ENCODE measurements at places on chromosomes 3 and 15. TPM values are rescaled to one million over a fixed set of nuclear protein-coding genes. Genes with fewer than 3 reads are reported as not detected.
A peak's percentile ranks its signal among the peaks of the same experiment; 100 is the strongest.

GRCh38 chr3:71652781-71653413 is 69.4 kb upstream of the FOXP1 start:
- DNase-seq = peak; percentile 72

DNA sequence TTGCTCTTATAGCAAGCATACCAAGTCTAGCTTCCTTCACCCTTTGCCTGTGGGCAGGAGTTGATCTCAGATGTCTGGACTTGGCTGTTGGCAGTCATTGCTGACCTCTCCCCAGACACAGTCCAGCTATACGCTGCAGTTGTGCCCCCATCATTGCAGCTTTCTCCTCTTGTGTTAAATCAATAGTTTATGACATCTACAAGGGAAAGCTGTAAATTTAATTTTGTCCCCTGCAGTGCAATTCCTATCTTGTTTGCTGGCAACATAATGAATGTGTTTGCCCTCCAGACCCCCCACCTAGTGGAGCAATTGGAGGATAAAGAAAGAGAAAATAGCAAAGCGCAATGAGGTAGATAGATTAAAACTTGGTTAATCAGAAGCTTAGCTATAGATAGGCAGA is 280.2 kb downstream of the LSAMP start:
- DNase-seq = no peak

DNA sequence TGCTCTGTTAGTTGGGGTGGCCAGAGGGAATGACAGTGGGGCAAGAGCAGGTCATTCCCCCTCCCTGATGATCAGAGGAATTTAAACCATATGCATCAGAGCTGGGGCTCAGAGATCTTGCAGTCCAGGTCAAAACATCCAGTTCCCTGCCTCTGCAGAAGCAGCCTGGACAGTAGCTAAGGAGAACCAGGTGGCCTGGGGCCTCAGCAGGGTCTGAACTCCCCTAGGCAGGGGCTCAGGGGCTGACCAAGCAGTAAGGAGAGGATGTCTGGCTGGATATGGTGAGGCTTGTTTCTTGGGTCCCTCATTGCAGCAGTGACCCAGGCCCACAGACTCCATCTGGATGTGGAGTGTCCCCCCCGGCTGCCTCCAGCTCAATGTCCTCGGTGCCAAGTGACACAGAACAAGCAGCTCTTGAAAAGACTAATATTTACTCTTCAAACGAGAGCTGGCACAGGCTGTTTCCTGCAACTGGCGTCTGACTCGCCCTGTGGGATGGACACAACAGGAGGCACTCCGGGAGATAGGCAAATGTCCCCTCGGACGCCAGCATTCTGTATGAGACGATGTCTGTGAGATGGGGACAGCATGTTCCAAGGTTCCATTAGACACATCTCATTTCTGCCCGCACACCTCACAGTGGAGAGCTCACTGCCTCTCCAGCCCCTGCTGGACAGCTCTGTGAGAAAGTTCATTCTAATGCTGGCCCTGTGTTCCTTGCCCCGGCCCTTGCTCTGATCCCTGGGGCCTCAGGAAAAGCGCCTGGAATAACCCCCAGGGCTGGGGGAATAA is 37.1 kb downstream of the SEC22C start:
- DNase-seq = no peak

- DNase-seq = no peak
Measured at GRCh38 chr15:55327387-55327786, 8.4 kb downstream of the PIGB start.

DNA sequence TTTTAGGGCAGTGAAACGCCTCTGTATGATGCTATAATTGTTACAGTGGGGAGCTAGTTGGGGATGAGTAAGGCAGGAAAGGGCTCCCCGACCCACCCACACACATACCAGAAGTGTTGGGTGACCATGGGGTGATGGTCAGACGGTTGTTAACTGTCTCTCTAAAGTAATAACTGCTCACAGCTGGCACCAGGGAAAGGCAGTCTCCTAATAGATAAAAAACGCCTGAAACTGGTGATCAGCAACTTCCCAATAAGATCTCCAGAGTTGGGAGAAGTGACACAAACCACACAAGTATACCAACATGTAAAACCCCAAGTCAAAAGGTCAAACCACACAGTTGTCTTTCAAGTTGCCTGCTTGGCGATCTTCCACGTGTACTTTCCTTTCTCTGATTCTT is 346.5 kb upstream of the CNTN4 start:
- no peak for DNase-seq

Gene GHSR
- not detected for total RNA-seq

Gene PP2D1
- not detected for total RNA-seq

DNA sequence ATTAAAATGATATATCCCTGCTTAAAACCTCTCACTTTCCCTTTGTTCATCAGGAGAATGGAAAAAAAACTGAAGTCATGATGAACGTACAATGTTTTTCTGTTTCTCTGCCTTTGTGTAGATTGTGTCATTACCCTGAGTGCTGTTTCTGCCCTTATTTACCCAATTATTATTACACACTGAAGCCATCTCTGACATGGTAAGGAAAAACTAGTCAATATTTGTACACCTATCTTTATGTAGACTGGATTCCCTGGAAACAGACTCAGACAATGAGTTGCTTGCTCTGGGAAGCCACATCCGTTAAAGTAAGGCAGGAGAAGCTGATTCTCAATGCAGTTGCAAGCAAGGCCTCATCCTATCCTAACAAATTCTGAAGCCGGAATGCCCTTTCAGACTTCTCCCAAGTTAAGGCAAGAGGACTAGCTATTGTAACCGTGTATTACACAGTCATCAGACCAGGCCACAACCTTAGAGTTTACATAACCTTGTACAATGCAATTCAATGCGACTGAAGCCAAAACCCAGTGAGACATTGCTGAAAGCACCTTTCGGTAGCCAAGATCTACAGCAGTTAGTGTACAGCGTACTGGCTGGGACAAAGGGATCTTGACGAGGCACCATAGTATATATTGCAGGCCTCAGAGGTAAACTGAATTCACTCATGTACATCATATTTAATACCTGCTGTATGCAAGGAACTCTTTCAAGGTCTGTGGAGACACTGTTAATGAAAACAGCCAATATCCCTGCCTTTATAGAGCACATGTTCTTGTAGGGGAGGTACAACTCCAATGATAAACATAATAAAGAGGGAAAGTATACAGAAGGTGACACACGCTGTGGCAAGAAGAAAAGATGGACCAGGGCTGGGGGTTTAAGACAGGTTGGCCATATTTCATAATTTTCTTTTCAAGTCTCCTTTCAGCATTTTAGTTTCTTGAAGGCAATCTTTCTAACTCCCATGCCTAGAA is 1040.8 kb upstream of the SEMA6D start:
- no peak for DNase-seq

GRCh38 chr3:115280506-115280905 is 133.4 kb upstream of the ZBTB20 start:
- DNase-seq = no peak

Gene SKOR1
- not detected for total RNA-seq

- DNase-seq = no peak
Measured at GRCh38 chr15:42549741-42550392, 1.2 kb downstream of the HAUS2 start.

GRCh38 chr3:108320746-108321350 is 24.5 kb downstream of the HHLA2 start:
- no peak for DNase-seq

GRCh38 chr3:111846039-111846438 is 13.0 kb upstream of the PHLDB2 start:
- DNase-seq = peak; percentile 76

Gene ADAMTS17
- total RNA-seq = 0.28 TPM

Gene CYP1A1
- under 0.01 TPM for total RNA-seq

Gene CLDN18
- not detected for total RNA-seq

- DNase-seq = no peak
Measured at GRCh38 chr3:194775731-194776130, 90.0 kb downstream of the FAM43A start.

Gene PCOLCE2
- 0.56 TPM for total RNA-seq

Gene PLA1A
- total RNA-seq = not detected

DNA sequence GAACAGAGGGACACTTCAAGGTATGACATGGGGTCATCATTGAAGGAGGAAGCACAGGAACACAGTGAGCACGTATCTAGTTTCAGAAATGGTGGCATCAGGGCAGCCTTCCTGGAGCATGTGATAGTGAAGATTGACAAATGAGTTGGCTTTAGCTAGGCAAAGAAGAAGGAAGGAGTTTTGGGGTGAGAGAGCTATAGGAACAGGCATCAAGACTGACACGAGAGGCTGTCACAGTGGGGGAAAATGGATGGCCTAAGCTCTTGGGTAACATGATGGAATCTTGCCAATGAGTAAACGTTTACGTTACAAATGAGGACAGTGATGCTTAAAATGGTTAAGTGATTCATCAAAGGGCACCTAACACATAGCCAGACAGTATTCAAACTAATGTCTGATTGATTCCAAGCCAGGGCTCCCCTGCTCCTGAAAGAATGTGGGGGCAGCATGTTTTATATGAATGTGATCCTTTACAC is 23.1 kb upstream of the GPR171 start:
- peak; percentile 92 for DNase-seq

Gene SEMA3G
- not detected for total RNA-seq

- DNase-seq = no peak
Measured at GRCh38 chr15:45384700-45385099, 6.4 kb upstream of the GATM start.

Gene LSMEM2
- under 0.01 TPM for total RNA-seq

Gene KIF7
- total RNA-seq = 5.0 TPM

GRCh38 chr3:81789691-81790090 is 28.2 kb upstream of the GBE1 start:
- DNase-seq = no peak

GRCh38 chr3:195221015-195221853 is 49.7 kb downstream of the XXYLT1 start:
- DNase-seq = peak; percentile 26

- peak; percentile 87 for DNase-seq
Measured at GRCh38 chr3:15794303-15794771, 3.4 kb downstream of the ANKRD28 start.

Gene OR5K2
- not detected for total RNA-seq

DNA sequence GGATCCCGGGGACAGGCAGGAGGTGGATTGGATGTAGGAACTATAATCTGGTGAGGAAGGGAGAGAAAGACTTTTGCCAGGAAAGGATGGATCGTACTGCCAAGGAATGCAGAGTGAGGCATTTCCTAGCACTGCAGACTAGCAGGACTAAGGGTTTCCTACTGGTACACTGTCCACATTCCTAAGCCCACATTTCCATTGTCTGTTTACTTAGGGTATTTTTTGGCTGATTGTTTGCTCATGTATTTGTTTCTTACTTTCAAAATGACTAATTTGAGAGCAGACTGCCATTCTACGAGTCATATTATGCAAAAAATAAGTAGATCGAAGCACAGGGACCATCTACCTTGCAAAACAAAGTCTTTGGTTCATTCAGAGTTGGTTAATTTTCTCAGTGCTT is 1029.5 kb upstream of the NR2F2 start:
- peak; percentile 64 for DNase-seq

DNA sequence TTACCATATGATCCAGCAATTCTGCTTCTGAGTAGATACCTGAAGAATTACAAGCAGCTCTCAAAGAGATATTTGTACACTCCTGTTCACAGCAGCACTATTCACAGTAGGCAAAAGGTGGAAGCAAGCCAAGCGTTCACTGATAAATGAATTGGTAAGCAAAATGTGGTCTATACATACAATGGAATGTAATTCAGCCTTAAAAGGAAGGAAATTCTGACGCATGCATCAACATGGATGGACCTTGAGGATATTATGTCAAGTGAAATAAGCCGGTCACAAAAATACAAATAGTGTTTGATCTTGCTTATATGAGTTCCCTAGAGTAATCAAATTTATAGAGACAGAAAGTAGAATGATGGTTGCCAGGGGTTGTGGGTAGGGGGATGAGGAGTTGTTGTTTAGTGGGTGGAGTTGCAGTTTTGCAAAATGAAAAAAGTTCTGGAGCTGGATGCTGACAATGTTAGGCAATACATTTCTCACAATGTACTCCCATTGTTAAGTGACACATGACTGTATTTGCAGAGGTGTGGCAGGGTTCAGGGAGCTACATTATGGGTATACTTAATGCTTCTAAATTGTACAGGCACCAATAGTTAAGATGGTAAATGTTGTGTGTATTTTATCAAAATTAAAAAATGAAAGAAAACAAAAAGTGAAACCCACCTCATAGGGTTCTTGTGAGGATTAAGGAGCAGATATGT is 26.7 kb downstream of the SLC6A1 start:
- no peak for DNase-seq

DNA sequence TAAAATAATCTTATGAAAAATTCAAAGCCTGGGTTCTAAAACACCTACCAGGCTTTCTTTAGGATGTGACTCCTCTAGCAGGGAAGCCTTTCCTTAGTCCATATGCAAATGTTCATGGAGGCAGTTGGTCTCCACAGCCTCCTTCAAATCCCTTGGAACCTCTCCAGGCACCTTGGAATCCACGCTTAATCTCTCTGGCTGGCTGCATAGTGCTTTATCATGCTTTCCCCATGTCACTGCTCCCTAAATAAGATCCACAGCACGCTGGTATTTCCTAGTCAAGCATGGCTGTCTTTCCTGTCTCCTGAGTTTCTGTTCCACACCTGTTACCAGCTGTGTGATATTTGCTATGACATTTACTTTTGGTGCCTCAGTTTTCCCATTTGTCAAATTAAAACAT is 71.3 kb downstream of the CLSTN2 start:
- no peak for DNase-seq

Gene STAC
- total RNA-seq = 0.36 TPM

DNA sequence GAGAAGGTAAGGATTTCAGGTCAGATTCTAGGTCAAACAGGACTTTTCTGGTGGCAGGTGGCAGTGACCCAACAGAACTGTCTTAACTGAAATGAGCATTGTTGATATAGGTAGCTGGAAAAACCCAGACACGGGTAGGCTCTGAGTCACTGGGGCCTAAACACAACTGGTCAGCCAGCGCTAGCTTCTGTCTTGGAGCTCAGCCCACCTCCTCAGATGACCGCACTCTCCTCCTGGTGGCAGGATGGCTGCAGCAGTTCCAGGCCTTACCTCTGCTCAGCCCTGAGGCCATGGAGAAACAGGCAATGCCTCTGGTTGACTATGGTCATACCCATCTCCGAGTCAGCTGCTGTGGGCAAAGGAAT is 61.1 kb upstream of the GATA2 start:
- DNase-seq = peak; percentile 79

DNA sequence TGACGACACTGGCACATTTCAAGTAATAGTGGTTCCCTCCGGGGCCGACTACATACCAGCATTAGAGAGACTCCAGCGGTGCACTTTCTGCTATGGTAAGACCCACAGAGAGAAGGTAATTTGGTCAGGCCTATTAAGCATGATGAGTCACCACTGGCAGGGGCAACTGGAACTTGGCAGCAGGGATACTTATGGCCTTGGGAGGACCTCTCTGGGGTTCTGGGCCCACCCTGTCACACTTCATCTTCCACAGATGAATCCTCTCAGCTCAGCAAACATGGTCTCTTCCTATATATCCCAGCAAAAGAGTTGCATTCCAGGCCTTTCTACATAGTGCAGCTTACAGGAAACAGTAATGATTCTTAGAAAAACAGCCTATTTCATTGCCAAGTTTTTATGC is 88.0 kb downstream of the PIK3R4 start:
- peak; percentile 36 for DNase-seq

DNA sequence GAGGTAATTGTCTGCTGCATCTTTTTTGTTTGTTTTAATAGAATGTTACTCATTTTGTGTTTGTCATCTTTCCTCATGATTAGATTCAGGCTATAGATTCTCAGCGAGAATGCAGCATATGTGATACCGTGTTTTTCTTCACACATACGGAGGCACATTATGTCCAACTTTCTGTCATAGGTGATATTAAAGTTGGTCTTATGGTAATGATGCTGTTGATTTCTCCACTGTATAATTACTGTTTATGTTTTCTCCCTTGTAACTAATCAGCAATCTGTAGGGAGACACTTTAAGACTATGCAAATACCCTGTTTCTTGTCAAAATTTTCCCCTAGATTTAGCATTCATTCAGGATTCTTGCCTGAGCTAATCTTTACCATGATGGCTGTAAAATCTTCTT is 87.6 kb downstream of the CLDN1 start:
- no peak for DNase-seq
